ENCODE measurements at places on chromosomes 3 and 15. TPM values are rescaled to one million over a fixed set of nuclear protein-coding genes. Genes with fewer than 3 reads are reported as not detected.

Gene IQCB1
- total RNA-seq, result 9.6 TPM

Gene NTRK3
- total RNA-seq, result 27.5 TPM

Gene SATB1
- total RNA-seq, result not detected

Gene FBXW12
- not detected for total RNA-seq

Data from A549 treated with ZK216348 at 1 μM for 4 hours (cell line).